ENCODE measurements at places on chromosomes 6 and 20. TPM values are rescaled to one million over a fixed set of nuclear protein-coding genes. Genes with fewer than 3 reads are reported as not detected.

Gene STK35
- 13.1 TPM for total RNA-seq

Gene SNAI1
- total RNA-seq, result 0.59 TPM

Gene PGK2
- not detected for total RNA-seq

Gene NNAT
- 22.0 TPM for total RNA-seq

Gene CD24
- 97.1 TPM for total RNA-seq

Gene DOK5
- total RNA-seq, result 11.1 TPM

Gene ERVFRD-1
- 0.10 TPM for total RNA-seq

Gene BLTP3A
- total RNA-seq, result 8.1 TPM

DNA sequence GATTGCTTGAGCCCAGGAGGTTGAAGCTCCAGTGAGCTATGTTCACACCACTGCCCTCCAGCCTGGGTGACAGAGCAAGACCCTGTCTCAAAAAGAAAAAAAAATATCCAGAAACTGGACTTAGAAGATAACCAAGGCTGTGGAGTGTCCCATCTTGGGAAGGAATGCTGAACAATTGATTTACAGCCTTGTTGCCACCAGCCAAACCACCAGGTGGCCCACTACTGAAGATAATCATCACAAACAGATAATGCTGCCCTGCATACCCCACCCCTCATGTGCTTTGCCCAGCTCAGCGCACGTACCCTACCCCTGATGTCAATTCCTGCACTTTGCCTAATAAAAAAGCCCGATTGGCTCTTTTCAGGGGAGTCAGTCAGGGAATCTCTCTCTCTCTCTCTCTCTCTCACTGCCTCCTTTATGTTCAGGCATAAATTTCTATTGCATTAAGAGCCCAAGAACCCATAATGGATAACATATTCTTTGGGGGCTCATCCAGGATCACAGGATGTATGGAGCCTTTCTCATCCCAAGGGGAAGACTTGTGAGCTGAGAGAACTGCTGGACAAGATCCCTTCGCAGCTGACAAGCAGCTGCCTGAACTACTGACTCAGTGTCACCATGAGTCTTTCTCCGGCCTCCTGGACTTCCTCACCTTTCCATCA, 166.4 kb downstream of the CD24 start:
- DNase-seq, result no peak

GRCh38 chr20:44979090-44979621, 12.8 kb downstream of the STK4 start:
- no peak for DNase-seq

DNA sequence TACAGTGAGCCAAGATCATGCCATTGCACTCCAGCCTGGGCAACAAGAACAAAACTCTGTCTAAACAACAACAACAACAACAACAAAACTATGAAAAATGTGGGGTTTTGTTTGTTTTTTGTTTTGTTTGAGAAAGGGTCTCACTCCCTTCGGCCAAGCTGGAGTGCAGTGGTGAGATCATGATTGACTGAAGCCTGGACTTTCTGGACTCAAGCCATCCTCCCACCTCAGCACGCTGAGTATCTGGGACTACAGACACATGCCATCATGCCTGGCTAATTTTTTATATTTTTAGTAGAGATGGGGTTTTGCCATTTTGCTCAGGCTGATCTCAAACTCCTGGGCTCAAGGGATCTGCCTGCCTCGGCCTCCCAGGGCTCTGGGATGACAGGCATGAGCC, 2.8 kb upstream of the MYLIP start:
- no peak for DNase-seq

- DNase-seq, result peak; percentile 73
Measured at GRCh38 chr20:50308513-50309279, 118.1 kb downstream of the CEBPB start.

DNA sequence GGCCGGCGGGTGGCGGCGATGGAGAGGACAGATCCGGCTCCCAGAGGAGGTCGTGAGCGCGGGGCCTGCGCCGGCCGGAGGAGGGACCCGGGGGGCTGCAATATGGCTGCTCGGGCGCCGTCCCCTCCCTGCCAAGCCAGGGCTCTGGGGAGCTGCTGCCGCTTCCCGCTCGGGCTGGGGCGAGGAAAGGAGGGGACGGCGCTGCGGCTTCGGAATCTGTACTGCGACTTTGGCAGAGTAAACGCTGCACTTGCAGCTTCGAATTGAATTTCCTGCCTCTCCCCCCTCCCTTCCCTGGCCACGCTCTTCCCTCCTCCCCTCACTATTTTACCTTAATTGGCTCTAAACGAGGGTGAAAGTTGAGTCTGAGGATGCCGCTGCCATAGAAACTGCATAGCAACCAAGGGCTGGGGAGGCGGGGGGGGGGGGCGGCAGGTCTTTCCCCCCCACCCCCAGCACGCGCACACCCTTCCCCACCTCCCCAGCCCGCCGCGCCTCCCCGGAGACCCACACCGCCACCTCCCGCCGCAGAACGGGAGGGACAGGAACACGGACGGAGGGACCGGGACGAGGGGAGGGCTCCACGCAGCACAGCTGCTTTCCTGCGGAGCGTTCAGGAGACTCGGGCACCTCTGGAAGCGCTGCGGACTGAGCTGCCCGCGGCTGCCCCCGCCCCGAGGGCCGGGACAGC, 93.9 kb downstream of the RNASET2 start:
- DNase-seq, result no peak

- DNase-seq, result no peak
Measured at GRCh38 chr6:12546410-12547002, 170.1 kb upstream of the PHACTR1 start.

DNA sequence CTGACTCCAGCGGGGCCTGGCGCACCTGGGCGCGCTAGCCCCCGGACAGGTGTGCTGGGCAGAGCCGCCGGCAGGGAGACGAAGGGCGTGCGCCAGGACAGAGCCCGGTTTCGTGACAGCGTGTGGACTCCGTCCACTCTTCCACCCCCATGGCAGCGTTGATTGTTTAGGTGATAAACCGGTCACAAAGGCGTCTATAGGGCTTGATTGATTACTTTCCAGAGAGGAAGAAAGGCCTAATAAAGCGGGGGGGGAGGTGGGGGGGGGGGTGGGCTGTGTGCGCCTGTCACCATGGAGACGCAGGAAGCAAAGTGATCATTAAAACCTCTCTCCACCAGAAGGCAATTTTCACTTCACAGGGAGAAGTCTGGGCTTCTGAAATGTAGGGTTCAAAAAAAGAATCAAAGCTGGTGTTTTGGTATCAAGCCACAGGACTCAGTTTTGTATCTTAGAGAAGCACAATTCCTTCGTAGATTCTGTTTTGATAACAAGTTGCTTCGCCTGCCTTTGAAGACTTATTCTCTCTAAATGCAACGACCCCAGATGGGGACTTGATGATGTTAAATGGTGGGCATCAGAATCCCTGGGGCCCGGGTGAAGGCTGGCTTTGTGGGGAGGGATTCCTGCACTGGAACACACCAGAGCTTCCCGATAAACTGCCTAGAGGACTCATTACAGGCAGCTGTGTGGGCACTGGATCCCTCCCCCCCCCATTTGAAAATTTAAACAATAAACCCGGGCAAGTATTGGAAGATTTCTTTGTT, 1.4 kb downstream of the PHACTR3 start:
- DNase-seq, result no peak

GRCh38 chr6:33316603-33317418, 733 bp downstream of the ZBTB22 start:
- no peak for DNase-seq

DNA sequence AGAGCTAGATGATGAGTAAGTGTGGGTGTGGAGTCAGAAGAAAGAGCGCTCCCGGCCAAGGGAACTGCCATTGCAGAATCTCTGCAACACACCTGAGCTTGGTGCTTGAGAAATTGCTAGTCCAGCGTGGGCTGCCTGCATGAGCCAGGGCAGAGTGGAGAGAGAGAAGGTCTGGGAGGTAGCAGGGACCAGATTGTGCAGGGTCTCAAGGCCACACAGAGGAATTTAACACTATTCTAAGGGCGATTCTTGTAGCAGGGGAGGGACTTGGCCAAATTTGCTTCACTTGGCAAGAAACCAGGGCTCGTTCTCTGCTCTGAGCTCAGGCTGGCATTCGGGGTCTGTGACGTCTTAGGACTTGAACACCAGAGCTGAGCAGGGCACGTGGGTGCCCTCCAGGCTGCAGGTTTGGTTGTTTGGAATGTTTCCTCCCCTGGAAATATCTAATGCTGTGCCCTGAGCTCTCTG, 53.5 kb downstream of the BCAS4 start:
- no peak for DNase-seq

DNA sequence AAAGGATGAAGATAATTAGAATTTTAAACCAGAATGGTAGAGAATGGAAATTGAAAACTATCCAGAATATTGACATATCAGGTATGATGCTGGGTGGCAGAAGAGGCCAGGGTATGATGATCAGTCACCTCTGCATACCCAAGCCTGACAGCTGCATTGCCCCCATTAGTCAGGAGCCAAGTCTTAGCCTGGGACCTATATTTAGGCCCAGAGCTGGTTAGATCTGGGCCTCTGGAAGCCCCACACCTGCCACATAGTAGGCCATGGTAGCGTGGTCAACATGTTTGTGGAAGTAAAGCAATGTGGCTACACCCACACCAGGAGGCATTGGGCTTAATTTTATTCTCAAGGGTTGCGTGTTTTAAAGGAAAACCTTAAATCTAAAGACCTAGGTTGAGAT, 32.1 kb upstream of the CALHM6 start:
- DNase-seq, result no peak

GRCh38 chr20:12762725-12763124, 246.0 kb upstream of the SPTLC3 start:
- no peak for DNase-seq

DNA sequence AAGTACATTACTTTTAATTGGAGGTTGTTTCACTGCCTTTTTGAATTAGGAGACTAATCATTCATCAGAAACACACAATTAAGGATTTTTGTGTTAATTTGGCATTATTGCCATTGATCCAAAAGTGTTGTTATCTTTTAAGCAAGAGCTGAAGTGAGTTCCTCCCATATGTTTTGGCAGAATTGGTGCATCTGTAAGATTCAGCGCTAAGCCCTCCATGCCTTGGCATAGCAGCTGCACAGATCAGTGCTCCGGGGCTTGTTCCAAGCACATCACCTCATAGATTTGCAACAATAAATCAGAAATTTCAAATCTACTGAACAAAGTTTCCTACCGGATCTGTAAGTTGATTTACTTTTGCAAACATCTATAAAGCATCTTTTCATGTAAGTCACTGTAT, 106.8 kb upstream of the PHACTR1 start:
- DNase-seq, result no peak

GRCh38 chr6:78832091-78832808, 35.1 kb upstream of the IRAK1BP1 start:
- DNase-seq, result peak; percentile 43

GRCh38 chr20:7765221-7765620, 175.0 kb downstream of the HAO1 start:
- no peak for DNase-seq

DNA sequence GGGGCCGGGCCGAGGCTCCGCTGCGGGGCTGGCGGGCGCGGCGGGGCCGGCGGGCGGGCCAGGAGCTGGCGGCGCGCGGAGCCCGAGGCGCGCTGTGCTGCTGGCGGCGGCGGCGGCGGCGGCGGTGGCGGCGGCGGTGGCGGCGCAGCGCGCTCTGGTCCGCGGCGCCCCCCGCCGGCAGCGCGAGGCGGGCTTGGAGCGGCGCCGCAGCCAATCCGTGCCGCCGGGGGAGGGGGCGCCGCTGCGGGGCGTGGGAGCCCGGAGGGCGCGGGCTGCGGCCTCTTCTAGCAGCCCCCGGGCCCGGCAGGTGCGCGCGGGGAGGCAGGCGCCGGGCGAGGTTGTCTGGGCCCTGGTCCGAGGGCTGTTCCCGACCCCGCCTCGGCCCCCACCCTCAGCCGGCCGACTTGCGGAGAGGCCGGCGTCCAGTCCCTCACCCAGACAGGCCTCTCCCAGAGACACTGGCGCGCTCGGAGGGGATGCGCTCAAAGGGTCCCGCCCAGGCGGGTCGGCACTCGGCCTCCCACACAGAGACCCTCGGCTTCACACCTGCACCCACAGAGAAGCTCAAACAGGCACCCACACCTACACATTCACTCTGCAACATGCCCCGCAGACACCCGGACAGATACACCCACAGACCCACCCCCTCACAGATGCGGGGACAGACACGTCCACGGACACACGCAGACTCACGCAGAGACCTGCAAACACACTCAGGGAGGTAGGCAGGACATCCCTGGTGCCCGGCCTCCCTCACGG, at the start of gene RIMS4:
RIMS4 (minus strand) TSS at position 156 of the 759 bp plus-strand sequence. CDS start 275 bp downstream, outside the sequence.
- DNase-seq, result no peak

DNA sequence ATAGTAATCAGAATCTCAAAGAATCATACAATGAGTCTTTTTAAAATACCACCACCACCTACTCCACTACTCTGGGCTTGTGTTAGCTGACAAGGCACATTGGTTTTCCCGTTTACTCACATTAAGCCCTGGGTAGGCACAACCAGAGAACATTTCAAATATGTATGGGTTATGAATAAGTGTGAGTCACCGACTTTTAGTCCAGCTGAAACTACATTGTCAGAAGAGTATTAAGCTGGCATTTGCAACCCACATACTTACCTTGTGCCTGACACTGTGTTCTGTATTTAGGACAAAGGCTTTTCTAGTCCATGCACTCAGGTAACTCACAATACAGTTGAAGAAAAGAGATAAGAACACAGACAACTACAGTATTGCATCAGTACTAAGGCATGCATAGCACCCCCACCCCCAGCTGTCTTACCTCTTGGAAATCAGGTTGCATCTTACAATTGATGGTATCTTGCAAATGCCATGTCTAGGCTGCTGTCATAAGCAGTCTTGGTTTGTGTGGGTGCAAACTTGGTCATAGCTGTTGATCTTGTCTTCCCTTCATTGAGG, 40.3 kb upstream of the AHI1 start:
- DNase-seq, result no peak

- no peak for DNase-seq
Measured at GRCh38 chr6:90631046-90631445, 44.2 kb upstream of the MAP3K7 start.

DNA sequence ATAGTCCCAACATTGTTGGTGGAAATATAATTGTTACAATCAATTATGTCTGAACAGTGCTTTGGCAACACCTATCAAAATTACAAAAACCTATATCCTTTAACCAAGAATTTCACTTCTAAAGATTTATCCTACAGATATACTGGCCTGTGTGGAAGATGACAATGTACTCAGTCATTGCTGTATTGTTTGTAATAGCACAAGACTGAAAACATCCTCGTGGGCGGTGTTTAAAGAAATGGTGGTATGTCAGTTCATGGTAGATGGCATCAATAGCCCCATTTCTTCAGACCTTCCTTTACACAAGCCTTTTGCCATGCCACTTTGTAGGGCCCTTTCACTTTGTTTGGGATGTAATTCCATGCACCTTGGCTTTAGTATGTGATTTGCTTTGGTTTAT, 9.8 kb upstream of the TPBG start:
- DNase-seq, result no peak

GRCh38 chr20:49916146-49917002, 1.0 kb upstream of the SPATA2 start:
- DNase-seq, result no peak

Data from skin of body (tissue), 3 donors.